ENCODE measurements at places on chromosomes 1 and 21.

GRCh38 chr1:182442333-182442732, 7.6 kb upstream of the RGSL1 start:
- no peak for DNase-seq

- DNase-seq, result no peak
Observed at GRCh38 chr1:1427820-1428148, 6.7 kb upstream of the ANKRD65 start.

DNA sequence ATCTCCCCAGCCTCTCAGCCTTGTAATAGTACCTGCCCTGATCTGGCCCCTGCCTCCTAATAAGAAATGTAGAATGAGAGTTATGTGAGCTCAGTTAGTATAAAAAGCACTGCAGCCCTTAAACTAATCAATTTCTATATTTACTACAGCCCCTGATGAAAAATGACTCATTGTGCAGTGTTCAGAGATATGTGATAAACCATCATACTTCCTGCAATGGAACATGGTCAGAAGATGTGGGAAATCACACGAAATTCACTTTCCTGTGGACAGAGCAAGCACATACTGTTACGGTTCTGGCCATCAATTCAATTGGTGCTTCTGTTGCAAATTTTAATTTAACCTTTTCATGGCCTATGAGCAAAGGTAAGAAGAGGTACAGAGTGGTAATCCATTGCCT, 176.8 kb upstream of the PDE4B start:
- DNase-seq, result no peak

DNA sequence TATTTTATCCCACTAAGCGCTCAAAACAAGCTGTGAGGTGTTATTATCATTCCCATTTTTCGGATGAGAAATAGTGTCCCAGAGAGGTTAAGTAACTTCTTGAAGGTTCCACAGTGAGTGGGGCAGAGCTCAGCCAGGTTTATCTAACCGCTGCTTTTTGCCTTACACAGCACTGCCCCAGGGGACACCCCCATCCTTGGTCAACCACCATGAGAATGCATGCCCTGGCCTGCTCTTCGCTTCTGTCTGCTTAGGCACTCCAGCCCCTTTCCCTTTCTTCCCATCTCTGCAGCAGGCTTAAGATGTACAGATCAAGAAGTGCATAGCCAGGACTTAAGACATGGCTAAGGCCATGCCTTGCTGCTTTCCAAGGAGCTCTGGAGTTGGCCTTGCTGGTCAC, 159.0 kb upstream of the CD34 start:
- no peak for DNase-seq

DNA sequence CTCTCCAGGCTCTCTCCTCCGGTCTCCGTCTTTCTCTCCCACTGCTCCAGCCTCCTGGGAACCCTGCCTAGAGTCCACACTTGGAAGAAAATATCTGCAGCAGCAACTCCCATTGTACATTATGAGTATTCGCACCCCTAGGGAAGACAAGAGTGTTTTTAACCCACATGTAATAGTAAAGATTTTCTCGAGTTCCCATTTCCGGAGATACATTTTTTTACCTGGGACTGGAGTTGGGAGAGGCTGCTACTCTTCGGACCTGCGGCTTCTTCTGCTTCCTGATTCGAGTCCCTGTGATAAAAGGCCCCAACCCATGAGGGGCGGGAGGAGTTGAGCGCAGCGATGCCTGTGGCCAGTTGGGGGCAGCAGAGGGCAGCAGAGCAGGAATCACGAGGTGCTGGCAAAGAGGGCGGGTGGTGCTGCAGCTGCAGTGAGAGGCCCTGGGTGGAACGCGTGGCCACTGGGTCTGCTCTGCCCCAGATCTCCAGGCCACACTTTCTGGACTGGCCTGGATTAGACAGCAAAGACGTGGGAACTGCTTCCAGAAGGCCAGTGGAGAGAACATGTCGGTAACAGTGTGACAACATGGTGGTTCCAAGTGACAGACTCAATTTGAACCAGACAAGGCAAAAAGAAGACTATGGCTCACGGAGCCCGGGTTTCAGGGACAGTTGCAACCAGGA, 221.0 kb upstream of the CSF3R start:
- DNase-seq, result peak; percentile 86

DNA sequence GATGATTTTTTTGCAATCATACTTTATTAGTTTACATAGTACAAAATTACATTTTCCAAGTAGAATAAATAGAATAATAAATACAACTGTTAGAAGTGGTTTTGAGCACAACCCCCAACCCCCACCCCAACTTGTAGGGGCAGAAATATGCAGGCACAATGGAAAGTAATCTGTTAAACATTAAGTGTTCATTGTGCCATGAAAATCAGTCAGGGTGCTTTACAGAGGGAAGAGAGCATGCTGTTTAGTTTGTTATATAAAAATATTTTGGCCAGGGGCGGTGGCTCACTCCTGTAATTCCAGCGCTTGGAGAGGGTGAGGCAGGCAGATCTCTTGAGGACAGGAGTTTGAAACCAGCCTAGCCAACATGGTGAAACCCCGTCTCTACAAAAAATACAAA, 2.6 kb downstream of the OR10T2 start:
- DNase-seq, result no peak

DNA sequence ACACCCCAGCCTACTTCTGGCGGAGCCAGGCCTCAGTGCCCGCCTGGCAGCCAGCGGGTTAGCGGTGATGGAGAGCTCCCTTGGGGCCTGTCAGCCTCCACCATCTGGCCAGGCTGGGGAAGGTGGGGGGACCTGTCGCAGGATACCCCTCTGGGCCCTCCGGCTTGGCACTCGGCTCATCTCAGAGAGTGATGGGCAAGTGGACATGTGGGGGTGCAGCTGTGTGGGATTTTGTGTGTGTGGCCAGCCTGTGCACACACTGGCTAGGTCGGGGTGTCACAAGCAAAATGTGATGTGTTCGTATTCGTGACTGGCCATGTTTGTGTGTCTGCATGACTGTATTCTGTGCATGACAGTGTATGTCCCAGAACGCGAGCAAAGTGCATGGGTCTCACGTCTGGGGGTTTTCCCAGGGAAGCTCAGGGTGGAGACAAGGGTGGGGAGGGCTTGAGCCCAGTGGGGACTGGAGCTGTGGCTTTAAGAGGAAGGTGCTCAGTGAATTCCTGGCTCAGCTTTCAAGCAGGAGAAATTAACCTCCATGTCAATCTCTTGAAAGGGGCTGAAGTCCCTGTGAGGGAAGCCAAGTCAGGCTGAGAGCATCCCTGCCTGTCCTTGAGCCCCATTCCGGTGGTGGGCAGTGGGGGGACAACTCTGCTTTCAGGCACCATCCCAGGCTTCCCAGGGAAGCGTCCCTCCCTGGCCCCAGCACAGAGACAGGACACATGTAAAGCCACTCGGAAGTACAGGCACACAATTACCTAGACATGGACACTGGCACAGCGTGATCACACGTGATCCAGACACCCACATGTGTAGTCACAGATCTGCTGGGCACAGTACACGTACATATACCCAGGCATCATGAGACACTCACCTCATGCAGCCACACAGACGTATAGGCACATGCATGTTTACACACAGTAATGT, 21.1 kb upstream of the ADGRB2 start:
- peak; percentile 4 for DNase-seq

DNA sequence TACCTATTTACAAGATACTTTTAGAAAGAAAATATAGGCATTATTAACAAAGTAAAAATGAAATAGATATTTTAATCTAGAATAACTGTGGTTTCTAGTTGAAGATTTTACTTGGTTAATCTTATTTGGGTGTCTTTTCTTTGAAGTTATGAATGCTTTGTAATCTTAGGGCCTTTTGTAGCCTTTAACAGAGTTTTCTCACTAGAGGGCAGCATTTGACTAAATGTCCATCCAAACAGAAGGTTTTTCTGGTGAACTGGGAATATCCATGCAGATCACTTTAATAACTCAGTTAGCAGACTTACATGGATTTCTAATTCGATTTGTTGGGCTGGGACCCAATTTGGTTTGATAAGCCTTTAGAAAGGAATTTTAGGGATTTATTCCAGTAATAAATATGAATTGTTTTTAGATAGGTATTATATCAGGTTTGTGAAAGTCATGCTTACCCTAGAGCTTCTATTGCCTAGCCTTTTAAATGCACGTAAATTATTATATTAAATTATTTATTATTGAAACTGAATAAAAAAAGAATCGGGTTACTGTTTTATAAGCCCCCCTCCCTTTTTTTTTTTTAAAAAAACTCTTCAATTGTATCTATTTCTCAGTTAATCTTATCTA, 119.7 kb downstream of the ZNF326 start:
- DNase-seq, result no peak

- DNase-seq, result no peak
Observed at GRCh38 chr1:58248791-58249190, 297.7 kb downstream of the OMA1 start.

DNA sequence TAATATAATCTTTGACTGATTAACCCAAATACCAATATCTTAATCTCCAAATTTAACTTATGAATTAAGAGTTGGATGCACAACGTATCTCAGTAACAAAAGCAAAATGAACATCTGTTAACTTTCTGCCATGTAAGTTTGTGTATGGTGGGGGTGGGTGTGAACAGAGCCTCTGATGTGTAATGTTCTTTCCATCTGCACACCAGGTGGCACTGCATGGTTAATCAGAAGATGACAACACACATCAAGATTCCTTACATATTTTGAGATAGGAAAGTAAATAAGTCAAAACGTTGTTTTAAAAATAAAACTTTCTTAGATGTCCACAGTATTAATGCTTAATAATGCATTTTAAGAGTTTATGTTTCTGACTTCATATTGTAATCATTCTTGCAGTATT, 251.9 kb downstream of the DPYD start:
- DNase-seq, result peak; percentile 26

DNA sequence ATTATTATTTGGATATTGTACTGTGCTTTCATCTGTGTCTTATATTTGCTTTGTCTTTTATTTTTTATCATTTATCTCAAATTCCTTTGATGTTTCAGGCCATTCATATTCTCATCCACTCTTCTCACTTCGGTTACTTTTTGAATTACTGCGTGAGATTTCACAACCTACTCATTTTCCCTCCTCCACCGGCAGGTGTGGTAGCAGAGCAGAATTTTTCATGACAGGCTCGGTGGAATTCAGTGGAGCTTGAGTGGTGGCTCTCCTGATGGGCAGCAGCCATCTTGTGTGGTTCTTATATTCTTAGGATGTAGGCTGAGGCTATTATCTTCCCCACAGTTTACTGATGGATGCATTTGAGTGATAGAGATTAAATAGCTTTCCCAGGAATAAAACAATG, 92.3 kb upstream of the IVNS1ABP start:
- DNase-seq, result no peak

GRCh38 chr1:41799723-41800122, 119.0 kb downstream of the HIVEP3 start:
- peak; percentile 52 for DNase-seq

DNA sequence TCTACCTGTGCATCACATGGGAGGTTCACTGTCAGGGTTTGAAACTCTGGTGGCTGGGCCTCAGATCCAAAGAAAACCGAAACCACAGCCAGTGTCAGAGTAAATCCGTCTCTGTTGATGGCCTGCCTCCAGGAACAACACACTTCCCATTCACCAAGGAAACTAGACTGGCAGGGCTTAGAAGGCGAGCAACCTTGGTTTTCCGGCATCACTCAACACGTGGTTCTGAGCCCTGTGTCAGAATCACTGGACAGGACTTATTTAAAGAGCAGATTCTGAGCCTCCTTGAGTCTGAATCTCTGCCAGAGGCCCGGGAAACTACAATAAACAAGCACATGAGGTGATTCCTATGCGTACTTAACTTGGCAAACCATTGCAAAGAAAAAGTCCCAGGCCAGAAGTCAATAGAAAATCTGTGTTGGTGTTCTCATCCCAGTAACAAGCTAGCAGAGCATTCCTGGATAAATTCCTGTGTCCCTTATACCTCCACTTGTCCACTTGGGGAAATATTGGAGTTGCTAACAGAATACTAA, 70.0 kb downstream of the KCTD3 start:
- DNase-seq, result no peak

GRCh38 chr21:45128613-45129188, 54.3 kb downstream of the ADARB1 start:
- DNase-seq, result peak; percentile 88

GRCh38 chr21:34977333-34977732, 71.8 kb downstream of the RUNX1 start:
- no peak for DNase-seq

- DNase-seq, result no peak
Observed at GRCh38 chr1:41360074-41360785, 1.0 kb upstream of the FOXO6 start.

DNA sequence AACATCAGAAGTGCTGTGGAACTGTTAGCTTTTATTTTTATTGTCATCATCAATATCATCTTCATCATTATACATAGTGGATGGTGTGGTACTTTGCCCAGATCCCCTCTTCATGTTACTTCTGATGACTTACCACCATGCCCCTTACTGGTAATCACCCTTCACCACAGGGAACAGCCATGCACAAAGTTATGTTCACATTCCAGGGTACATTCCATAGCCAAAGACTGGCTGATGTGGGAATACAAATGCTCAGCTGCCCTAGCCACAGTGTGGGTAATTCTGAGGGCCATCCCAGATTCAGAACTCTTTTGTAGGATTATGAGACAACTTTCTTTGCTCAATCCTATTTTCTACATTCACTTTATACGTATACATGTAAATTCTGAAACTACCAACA, 691.3 kb upstream of the CXADR start:
- no peak for DNase-seq

- no peak for DNase-seq
Observed at GRCh38 chr1:67323087-67323486, 15.4 kb downstream of the IL12RB2 start.

GRCh38 chr1:66250478-66250877, 283.5 kb upstream of the SGIP1 start:
- DNase-seq, result no peak

DNA sequence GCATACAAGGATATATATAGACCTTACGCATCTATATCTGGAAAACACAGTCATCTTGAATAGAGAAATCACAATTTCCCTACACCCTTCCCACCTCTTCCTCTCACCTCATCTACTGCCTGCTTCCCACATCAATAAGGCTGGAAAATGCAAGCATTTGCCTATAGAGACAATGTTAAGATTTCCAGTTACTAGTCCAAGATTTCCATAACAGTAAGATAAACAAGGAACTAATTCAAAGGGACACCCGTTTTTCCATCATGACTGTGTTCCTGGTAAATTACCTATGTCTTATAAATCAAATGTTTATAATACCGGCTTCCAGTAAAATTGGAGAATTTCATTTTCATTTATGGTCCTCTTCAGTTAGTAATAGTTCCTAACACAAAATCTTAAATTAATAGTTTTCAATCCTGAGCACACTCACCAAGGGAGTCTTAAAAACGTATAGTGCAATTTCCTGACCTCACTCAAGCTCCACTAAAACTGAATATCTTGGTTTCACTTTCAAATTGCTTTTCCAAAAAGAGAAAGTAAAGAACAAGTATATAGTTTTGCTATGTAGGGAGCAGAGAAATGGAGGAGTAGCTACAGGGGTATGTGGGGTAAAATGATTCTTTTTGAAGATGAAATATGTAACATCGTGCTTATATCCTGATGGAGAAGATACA, 398.7 kb downstream of the PLPP3 start:
- no peak for DNase-seq

DNA sequence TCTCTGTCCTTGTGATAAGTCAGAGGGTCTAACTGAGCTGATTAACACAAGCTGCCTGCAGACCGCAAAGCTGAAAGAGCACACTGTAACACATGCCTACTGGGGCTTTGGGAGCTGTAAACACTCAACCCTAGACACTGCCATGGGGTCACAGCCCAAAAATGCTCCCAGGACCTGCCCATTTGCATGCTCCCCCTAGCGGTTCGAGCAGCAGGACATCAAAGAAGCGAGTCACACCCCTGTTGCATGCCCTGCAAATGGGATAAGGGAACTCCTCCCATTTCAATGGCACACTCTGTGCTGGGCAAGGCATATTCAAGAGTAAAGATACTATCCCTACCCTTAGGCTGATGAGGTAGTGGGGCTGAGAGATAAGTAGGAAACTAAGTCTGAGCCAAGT, 22.8 kb downstream of the LCE3E start:
- DNase-seq, result peak; percentile 22
